Activated T-cell treated with anti-CD3 and anti-CD28 coated beads for 1 hour (primary cell): ENCODE measurements at places on chromosomes 5 and 9.

DNA sequence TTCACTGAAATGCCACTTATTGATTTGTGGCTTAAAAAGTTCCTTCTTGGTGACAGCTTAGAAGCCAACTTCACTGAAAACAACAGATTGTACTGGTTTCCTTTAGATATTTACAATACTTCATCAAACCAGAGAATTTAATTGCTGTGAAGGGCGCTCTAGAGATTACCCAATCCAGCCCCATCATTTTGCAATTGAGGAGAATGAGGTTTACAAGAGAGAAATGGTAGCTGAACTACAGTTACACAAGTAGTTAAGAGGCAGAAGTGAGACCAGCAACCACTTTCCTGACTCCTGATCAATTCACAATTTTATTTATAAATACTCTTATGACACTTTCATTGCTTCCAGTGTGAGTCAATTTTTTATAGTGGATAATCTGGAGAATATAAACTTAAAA lies 103.5 kb upstream of the APC start:
- no peak for DNase-seq

DNA sequence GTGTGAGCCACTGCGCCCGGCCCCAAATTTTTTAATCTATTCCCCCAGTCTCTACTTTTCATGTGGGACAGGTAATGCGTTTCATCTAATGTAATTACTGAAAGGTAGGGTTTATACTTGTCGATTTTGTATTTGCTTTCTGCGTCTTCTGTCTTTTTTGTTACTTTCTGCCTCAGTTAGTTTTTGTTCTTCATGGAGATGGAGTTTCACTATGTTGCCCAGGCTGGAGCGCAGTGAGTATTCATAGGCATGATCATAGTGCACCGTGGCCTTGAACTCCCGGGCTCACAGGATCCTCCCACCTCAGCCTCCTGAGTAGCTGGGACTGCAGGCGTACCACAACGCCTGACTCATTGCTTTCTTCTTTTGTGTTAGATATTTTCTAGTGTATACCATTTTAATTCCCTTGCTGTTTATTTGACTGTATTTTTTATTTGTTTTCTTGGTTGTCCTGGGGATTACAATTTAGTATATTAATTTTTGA lies 23.4 kb downstream of the EHMT1 start:
- no peak for DNase-seq

- DNase-seq: no peak
These were observed 6.5 kb downstream of the PFN3 start for GRCh38 chr5:177393990-177394389.

DNA sequence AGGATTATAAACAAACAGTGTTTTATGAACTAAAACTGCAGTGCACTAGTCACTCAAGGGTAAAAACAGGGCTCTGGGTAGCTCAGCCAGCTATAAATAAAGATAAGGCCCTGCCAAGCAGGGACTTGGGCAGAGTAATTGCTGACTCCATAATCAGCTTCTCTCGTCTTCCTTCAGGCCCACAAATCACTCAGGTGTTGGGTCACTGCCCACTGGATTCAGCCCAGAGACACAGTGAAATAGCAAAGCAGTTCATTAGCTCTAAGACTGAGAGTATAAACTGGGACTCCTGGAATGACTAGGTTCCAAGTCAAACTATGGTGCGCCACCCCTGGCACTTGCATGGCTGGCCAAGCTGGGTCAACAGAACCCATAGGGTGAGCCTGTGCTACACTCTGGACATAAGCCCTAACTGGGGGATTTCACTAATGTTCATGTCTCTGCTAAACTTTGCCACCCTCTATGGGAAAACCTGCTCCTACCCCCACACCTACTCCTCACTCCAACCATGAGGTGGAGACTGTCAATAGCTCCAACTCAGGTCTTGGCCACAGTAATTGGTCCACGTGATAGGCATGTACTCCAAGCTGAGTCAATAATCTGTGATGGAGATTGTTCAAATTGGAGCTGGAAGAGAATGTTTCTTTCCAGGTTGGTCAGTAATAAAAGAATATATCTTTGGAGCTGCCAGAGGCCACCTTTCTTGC lies 158.5 kb downstream of the SLIT3 start:
- DNase-seq: no peak

- no peak for DNase-seq
These were observed 79.4 kb downstream of the ARHGEF28 start for GRCh38 chr5:73705364-73705763.

GRCh38 chr9:107222020-107222522 lies 61.0 kb upstream of the RAD23B start:
- DNase-seq: no peak

DNA sequence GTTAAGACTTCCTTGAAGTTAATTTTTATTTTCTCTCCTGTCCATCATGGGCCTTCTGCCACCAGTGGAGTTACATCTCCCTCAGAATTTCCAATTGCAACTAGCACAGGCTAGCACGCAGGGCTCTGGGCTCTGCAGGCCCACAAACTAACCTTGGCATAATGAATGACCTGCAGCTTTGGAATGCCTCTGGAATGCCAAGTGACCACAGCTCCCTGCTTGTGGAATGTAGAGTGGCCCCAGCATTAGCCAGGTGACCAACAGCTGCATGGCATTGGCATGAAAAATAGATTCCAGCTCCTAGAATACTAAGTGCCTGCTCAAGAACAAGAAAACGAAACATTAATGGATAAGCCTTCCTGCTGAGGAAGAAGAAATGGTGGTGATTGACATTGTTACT lies 726.1 kb downstream of the BRINP1 start:
- no peak for DNase-seq

GRCh38 chr5:126969548-126969947 lies 60.8 kb downstream of the MARCHF3 start:
- no peak for DNase-seq

GRCh38 chr9:130332384-130332926 lies 66.9 kb downstream of the HMCN2 start:
- no peak for DNase-seq

- DNase-seq: peak; percentile 24
These were observed 55.9 kb upstream of the STXBP1 start for GRCh38 chr9:127555840-127556820.

GRCh38 chr5:73417303-73418034 lies 31.1 kb downstream of the FOXD1 start:
- no peak for DNase-seq
